ENCODE measurements at places on chromosomes 7 and 10. TPM values are rescaled to one million over a fixed set of nuclear protein-coding genes. Genes with fewer than 3 reads are reported as not detected.

Gene SPDYE2B
- total RNA-seq: not detected

Gene C10orf62
- total RNA-seq: not detected

Gene FLNC
- 121 TPM for total RNA-seq

Gene PPP1R9A
- total RNA-seq: 9.5 TPM

Gene EEPD1
- total RNA-seq: 31.8 TPM

Gene PAX4
- not detected for total RNA-seq

Gene LRIT1
- total RNA-seq: not detected

Gene ADAM22
- total RNA-seq: 5.9 TPM

Gene TRIM73
- 6.4 TPM for total RNA-seq

Gene RNF133
- 0.26 TPM for total RNA-seq

Gene MNX1
- 3.7 TPM for total RNA-seq

- peaks cover 3% of the 10 kb centered on the region for H3K4me1 ChIP-seq
- H3K4me3 ChIP-seq: no peak overlapping the region
- DNase-seq: no peak
- no peak overlapping the region for H3K27ac ChIP-seq
- H3K27me3 ChIP-seq: no peaks in the 10 kb centered on the region
- no peaks in the 10 kb centered on the region for H3K36me3 ChIP-seq
Observed at GRCh38 chr7:110568388-110568787, 522.5 kb upstream of the LRRN3 start.

DNA sequence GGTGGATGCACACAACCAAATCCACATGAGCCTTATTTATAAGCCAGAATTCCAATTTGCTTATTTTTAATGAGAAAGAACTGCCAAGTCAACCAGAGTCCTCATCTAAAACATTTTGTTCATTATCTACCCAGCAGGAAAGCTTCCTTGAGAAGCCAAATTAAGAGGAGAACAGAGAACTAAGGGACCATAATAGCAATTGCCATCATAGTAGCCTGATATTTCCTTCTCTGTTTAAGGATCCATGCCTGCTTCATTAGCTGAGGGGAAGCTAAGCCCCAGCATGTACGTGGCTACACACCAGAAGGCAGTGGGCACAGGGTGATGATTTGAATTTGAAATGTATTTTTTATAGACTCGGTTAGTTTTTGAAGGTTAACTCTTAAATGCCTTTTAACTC lies 46.8 kb downstream of the ADAM12 start:
- H3K27ac ChIP-seq: no peak overlapping the region
- H3K4me3 ChIP-seq: no peak overlapping the region
- no peaks in the 10 kb centered on the region for H3K4me1 ChIP-seq
- no peaks in the 10 kb centered on the region for H3K27me3 ChIP-seq
- DNase-seq: no peak
- no peaks in the 10 kb centered on the region for H3K36me3 ChIP-seq

- H3K36me3 ChIP-seq: no peaks in the 10 kb centered on the region
- H3K4me3 ChIP-seq: no peak overlapping the region
- DNase-seq: peak; percentile 3
Observed at GRCh38 chr7:5519515-5519928, 95.9 kb upstream of the TNRC18 start.

DNA sequence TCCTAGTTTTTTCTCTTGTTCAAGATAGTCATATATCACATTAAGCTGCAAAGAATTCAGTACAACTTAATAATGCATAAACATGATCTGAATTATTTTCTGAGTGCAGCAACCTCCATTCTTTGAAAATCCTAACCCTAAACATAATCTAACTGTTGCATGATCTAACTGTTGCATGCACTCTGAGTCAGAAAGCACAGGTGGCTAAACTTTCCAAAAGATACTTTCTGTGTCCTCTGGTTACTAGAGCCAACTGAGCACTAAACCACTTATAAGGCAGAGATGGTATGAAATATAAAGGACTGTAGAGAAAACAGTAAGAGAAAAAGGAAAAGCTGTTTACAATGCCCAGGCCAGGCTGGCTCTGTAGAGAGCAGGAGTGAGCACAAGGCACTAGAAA lies 23.0 kb upstream of the FAM133B start:
- no peaks in the 10 kb centered on the region for H3K27me3 ChIP-seq
- H3K36me3 ChIP-seq: peaks cover 8% of the 10 kb centered on the region

DNA sequence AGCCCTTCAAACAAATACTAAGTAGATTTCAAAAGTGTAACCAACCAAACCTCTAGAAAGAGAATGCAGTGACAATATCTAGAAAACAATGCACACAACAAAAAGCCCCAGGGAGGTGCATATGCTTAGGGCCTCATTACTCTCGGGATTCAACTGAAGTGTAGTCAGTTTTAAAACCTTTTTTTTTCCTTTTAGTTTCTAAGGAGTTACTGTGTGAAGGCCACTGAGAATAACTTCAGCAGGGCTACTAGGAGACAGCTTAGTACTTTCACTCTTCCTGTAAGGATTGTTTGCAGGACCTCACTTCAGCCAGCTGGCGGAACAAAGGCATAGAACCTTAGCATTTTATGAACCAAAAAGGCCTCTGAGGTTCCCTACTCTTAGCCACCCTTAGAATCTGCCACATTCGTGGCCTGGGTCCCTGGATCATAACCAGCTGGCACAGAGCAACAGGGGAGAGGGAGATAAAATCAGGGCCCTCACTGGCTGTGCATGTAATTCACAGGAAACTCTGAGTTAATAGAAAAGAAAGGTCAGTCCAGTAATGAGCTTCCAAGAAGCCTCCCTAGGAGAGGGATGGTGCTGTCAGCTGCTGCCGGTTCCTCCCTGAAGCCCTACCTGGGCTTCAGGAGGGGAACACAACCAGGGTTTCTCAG lies 3.6 kb downstream of the VOPP1 start:
- no peak overlapping the region for H3K27ac ChIP-seq
- H3K36me3 ChIP-seq: no peaks in the 10 kb centered on the region
- no peaks in the 10 kb centered on the region for H3K27me3 ChIP-seq
- peaks cover 49% of the 10 kb centered on the region for H3K4me1 ChIP-seq
- no peak overlapping the region for H3K4me3 ChIP-seq

DNA sequence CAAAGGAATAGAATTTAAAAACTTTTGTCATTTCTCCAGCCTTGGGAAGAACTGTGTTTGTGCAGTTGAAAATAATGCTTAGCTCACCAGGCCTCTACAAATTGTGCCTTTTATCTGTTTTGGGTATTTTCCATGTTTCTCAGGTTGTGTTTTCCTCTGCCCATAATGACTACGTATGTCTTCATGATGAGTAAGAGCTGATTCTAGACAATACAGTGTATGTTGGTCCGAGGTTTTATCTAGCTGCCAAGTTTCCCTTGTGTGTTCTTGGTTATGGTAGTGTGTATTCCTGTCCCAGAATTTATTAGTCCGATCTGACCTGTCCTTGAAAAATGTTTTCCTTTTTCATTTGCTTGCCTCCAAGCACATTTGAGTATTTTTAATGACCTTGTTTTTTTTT lies 83.7 kb upstream of the GLCCI1 start:
- peak; percentile 55 for DNase-seq
- peaks cover 12% of the 10 kb centered on the region for H3K4me1 ChIP-seq
- no peaks in the 10 kb centered on the region for H3K27me3 ChIP-seq

GRCh38 chr7:51307651-51308210 lies 8.9 kb downstream of the COBL start:
- no peak overlapping the region for H3K4me3 ChIP-seq
- no peak overlapping the region for H3K27ac ChIP-seq
- DNase-seq: no peak
- H3K4me1 ChIP-seq: peaks cover 23% of the 10 kb centered on the region

DNA sequence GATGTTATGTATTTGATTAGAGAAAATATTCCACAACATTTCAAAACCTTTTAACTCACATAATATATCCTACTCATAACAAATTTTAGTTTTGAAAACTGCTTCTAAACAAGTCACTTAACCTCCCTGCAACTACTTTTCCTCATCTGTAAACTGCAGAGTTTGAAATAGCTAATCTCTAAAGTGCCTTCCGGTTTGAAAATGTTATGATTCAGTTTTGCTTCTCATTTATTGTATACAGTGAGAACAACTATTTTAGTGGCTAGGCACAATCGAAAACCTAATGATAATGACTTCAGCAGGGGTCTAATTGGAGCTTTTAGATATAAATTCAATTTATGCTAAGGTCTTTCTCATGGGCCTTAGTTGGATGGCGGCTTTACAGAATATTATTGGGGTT lies 30.7 kb upstream of the TEX47 start:
- H3K4me3 ChIP-seq: no peak overlapping the region
- DNase-seq: no peak
- H3K27me3 ChIP-seq: no peaks in the 10 kb centered on the region
- no peaks in the 10 kb centered on the region for H3K4me1 ChIP-seq

GRCh38 chr10:93462881-93463280 lies 19.3 kb downstream of the MYOF start:
- peaks cover 80% of the 10 kb centered on the region for H3K4me1 ChIP-seq
- H3K4me3 ChIP-seq: no peak overlapping the region
- no peaks in the 10 kb centered on the region for H3K27me3 ChIP-seq
- peaks cover 27% of the 10 kb centered on the region for H3K36me3 ChIP-seq
- peak overlapping the region; percentile 99 for H3K27ac ChIP-seq

DNA sequence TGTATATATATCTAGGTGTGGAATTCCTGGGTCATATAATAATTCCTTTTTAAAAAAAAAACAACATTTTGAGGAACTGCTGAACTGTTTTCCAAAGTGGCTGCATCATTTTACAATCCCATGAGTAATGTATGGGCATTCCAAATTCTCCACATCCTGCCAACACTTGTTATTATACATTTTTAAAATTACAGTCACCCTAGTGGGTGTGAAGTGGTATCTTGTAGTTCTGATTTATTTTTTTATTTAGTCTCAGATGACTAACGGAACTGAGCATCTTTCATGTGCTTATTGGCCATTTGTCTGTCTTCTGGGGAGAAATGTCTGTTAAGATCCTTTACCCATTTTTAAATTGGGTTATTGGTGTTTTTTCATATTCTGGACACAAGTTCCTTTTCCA lies 12.0 kb upstream of the KLHL7 start:
- H3K4me1 ChIP-seq: peaks cover 19% of the 10 kb centered on the region
- H3K36me3 ChIP-seq: no peaks in the 10 kb centered on the region
- peak; percentile 66 for DNase-seq
- H3K27me3 ChIP-seq: no peaks in the 10 kb centered on the region
- H3K4me3 ChIP-seq: peak overlapping the region; percentile 2
- H3K27ac ChIP-seq: peak overlapping the region; percentile 67

DNA sequence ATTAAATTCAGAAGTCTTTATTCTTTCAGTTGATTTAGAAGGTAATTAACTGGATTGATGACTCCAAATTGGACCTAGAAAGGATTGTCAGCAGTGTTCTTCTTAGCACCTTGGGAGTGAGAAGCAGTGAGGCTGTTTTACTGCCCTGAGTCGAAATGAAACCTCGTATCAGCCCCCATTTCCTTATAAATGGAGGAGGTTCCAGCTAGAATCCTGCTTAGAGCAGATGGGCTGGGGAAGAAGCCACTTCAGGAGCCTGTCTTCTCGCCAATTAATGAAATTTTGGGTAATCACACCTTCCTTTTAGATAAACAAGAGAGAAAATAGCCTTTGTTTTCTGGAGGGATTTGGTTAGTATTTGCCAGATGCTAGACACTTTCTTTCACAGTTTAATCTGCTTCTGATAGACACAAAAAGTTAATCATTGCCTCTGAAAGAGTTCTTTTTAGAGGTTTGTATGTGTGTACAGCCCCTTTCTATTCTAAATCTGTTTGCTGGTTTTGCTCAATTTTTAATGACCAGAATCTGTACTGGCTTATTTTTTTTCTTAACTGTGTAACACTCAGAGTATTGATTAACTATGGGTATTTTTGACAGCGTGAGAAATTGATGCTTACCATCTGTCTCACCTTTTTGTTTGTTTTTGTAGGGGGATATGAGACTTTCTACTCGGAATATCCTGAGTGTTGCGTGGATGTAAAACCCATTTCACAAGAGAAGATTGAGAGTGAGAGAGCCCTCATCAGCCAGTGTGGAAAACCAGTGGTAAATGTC lies 4.6 kb downstream of the DUSP5 start:
- no peak for DNase-seq
- peaks cover 36% of the 10 kb centered on the region for H3K4me1 ChIP-seq
- no peaks in the 10 kb centered on the region for H3K27me3 ChIP-seq
- peaks cover 88% of the 10 kb centered on the region for H3K36me3 ChIP-seq

DNA sequence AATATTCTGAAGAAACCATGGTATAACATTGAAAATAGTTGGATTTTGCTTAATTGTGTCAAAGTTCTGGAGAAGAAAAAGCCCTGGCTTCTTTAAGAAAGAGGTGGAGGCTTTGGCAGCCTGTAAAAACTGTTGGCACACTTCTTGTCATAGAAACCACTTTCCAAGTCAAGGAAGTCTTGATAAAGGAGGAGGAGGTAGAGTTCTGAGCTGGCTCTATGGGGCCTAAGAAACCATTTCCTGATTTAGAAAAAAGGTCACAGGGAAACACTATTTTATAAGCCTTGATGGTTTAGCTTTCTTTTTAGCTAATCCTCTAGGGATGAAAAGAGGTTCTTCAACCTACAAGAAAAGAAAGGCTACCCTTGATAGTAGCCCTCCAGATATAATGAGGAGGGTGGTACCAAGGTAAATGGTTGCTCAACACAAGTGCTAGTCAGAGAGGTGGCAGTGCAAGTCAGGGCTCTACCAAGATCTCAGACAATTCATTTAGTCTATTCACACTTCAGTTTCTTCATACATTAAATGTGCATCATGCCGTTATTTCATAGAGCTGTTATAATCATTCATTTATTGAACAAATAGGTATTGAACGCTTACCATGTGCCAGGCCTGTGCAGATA lies 346.9 kb downstream of the RNLS start:
- H3K36me3 ChIP-seq: no peaks in the 10 kb centered on the region
- no peaks in the 10 kb centered on the region for H3K4me1 ChIP-seq
- no peak overlapping the region for H3K4me3 ChIP-seq
- H3K27ac ChIP-seq: no peak overlapping the region
- no peak for DNase-seq

GRCh38 chr10:24385776-24386175 lies 176.8 kb downstream of the KIAA1217 start:
- no peak overlapping the region for H3K27ac ChIP-seq
- no peaks in the 10 kb centered on the region for H3K27me3 ChIP-seq
- no peak overlapping the region for H3K4me3 ChIP-seq
- DNase-seq: no peak

- no peaks in the 10 kb centered on the region for H3K4me1 ChIP-seq
- no peaks in the 10 kb centered on the region for H3K27me3 ChIP-seq
- H3K4me3 ChIP-seq: no peak overlapping the region
- H3K27ac ChIP-seq: no peak overlapping the region
- no peaks in the 10 kb centered on the region for H3K36me3 ChIP-seq
- no peak for DNase-seq
Observed at GRCh38 chr10:279655-280054, 144.4 kb downstream of the ZMYND11 start.

- H3K27ac ChIP-seq: no peak overlapping the region
- no peaks in the 10 kb centered on the region for H3K36me3 ChIP-seq
- H3K4me3 ChIP-seq: no peak overlapping the region
- peaks cover 13% of the 10 kb centered on the region for H3K4me1 ChIP-seq
- no peak for DNase-seq
Observed at GRCh38 chr7:151843181-151843580, 33.7 kb downstream of the PRKAG2 start.

- H3K4me1 ChIP-seq: peaks cover 21% of the 10 kb centered on the region
- no peaks in the 10 kb centered on the region for H3K36me3 ChIP-seq
- H3K27ac ChIP-seq: no peak overlapping the region
- H3K27me3 ChIP-seq: peaks cover 37% of the 10 kb centered on the region
- no peak overlapping the region for H3K4me3 ChIP-seq
Observed at GRCh38 chr7:155814316-155815276, 2.3 kb upstream of the SHH start.

GRCh38 chr7:25476863-25477499 lies 248.7 kb upstream of the NPVF start:
- H3K36me3 ChIP-seq: no peaks in the 10 kb centered on the region
- H3K4me1 ChIP-seq: no peaks in the 10 kb centered on the region
- no peak overlapping the region for H3K4me3 ChIP-seq
- DNase-seq: no peak
- H3K27me3 ChIP-seq: peaks cover 6% of the 10 kb centered on the region
- no peak overlapping the region for H3K27ac ChIP-seq
